ENCODE measurements at places on chromosomes 7 and 10.
A peak's percentile ranks its signal among the peaks of the same experiment; 100 is the strongest.

GRCh38 chr10:9069136-9069535 is 1014.6 kb downstream of the GATA3 start:
- DNase-seq: no peak

- no peak for DNase-seq
Observed at GRCh38 chr7:36658335-36659171, 65.7 kb downstream of the AOAH start.

- DNase-seq: no peak
Observed at GRCh38 chr7:119413314-119413805, 859.6 kb upstream of the KCND2 start.

DNA sequence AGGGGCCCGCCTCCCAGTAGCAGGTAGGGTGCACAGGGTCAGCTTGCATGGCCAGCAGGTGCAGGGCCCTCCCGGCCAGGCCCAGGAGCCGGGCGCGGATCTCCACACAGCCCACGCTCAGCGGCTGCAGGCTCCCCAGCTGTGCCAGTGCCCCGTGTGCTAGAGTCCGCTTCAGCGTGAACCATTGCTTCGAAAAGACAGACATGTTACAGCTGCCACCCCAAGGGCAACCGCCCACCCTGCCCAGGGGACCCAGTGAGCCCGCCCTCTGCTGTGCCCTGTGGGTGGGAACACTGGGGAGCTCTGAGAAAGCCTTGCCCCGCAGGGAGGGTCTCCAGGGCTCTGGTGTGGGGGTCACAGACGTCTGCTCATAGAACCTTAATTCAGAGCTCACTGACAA is 64.3 kb upstream of the NKX6-2 start:
- no peak for DNase-seq

GRCh38 chr7:91894781-91895480 is 14.4 kb upstream of the MTERF1 start:
- no peak for DNase-seq

DNA sequence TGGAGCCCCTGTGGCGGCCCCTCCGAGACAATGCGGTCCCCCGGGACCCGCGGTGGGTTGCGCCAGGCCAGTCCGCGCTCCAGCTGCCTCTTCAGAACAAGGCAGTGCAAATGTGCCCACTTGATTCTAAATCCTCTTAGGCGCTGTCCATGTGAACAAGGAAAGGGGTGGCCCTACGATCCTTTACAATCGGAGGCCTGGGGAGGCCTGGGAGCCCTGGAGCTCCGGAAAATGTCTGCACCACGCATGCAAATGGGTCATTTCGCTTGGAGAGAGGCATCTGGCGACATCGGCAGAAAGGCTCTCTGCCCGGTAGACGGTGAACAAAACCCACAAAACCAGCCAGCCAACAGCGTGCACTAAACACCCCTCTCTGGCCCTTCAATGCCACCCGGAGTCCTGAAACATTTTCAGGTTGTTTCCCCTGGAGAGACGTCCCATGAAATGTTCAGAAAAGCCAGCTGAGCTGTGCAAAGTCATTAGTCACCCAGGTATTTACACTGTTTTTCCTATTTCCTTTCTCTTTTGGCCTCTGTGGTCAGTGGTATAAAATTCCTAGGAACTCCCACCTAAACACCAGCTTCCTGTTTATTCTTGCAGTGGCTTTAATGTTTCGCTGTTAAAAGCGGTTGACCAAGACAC is 102.8 kb upstream of the ZNF438 start:
- no peak for DNase-seq

DNA sequence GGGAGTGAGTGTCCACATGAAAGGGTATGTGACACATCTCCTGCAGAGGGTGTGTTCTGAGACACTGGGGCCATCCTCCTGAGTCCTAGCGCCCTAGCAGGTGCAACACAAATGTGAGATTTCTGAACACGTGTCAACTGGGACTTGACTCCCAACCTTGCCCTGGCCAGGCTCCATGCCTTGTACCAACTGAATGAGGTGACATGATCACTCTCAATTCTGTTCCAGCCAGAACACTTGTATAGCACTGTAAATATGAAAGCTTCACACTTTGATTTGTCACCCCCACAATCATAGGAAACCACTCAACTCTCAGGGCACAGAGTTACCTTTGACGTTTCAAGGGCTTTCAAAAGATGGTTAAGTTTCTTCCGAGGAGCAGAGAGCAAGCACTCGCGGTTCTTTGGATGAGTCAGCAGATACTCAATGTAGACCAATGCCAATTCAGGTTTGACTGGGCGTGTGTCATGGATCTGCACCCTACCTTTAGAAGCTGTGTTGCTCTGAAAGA is 48.6 kb downstream of the NCAPG2 start:
- DNase-seq: no peak

GRCh38 chr10:53469383-53469782 is 696.8 kb upstream of the MBL2 start:
- DNase-seq: no peak

GRCh38 chr7:45980181-45980905 is 59.3 kb upstream of the IGFBP3 start:
- no peak for DNase-seq

DNA sequence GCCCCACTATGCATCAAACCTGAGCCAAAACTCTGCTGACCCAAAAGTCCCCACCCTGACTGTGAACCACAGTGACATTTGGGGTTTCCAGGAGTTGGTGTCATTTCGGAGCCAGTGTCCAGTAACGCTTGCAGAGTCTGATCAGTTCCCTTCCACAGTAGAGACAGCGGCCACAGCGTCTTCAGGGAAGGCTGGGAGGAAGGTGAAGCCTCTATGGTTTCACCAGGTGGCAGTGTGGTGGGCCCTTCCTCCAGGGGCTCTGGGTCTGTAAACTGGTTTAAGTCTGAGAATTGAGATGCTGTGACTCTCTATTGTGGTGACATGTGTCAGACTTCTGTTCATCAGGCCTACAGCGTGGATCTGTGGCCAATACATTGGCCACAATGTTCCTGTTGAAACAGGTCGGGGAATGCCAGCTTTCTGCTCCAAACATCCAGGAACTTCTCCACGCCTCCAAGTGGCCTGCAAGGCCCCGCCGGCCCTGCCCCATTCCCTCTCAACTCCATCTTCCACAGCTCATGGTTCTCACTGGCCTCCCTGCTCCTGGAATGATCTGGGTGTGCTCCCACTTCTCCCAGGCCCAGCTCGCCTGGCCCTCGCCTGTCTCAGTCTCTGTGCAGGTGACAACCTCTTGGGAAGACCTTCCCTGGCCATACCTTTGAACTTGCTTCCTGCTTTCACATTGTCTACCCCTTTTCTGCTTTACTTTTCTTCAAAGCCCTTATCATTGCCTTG is 124.5 kb upstream of the FAM20C start:
- no peak for DNase-seq

GRCh38 chr10:12401466-12401865 is 52.1 kb downstream of the CAMK1D start:
- no peak for DNase-seq

- no peak for DNase-seq
Observed at GRCh38 chr7:151735851-151736402, 141.0 kb downstream of the PRKAG2 start.

GRCh38 chr10:132965411-132966057 is 23.2 kb upstream of the CFAP46 start:
- no peak for DNase-seq

- DNase-seq: no peak
Observed at GRCh38 chr10:22723783-22724182, 9.4 kb upstream of the PIP4K2A start.

DNA sequence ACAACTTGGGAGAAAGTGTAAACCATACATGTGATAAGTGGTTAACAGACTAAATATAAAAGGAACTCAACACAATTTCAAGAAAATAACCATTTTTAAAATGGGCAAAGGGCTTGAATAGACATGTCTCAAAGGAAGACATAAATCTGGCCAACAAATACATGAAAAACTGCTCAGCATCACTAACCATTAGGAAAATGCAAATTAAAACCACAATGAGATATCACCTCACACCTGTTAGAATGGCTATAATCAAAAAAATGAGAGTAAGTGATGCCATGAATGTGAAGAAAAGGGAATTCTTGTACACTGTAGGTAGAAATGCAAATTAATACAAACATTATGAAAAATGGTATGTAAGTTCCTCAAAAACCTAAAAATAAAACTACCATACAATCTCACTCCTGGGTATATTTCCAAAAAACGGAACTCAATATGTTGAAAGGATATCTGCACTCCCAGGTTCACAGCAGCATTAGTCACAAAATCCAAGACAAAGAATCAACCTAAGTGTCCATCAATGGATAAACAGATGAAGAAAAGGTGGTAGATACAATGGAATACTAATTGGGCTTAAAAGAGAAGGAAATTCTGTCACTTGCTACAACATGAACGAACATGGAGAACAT is 5.6 kb downstream of the SNX13 start:
- DNase-seq: no peak

GRCh38 chr10:98135222-98135899 is 904 bp downstream of the R3HCC1L start:
- no peak for DNase-seq

DNA sequence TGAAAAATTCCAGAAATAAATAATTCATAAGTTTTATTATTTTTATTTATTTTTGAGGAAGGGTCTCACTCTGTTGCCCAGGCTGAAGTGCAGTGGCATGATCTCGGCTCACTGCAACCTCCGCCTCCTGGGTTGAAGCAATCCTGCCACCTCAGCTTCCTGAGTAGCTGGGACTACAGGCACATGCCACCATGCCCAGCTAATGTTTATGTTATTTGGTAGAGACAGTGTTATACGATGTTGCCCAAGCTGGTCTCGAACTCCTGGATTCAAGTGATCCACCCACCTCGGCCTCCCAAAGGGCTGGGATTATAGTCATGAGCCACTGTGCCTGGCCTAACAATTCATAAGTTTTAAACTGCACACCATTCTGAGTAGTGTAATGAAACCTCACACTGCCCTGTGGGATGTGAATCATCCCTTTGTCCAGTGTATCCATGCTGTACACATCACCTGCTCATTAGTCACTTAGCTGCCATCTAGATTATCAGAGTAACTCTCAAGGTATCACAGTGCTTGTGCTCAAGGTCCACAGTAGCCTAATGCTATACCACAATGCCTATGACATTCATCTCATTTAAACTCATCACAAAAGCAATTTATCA is 17.9 kb downstream of the RTKN2 start:
- no peak for DNase-seq

DNA sequence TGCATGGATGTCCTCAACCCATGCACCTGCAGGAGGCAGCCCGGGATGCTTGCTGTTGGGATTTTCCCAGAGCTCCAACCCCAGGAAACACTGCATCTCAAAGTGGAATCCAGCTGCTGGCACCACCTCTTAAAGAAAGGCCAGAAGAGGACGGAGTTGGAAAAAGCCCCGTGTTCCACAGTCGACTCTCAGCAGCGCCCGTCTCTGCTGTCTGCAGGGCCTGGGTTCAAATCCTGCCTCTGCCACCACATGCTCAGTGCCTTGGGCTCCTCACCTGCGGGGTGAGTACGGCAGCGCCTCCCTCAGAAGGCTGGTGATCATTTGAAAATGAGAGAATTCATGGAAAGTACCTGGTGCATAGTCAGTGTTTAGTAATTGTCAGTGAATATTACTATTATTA is 65.6 kb upstream of the ZNF716 start:
- DNase-seq: no peak

GRCh38 chr7:30879139-30880124 is 32.2 kb upstream of the AQP1 start:
- DNase-seq: no peak

- DNase-seq: no peak
Observed at GRCh38 chr10:70362328-70362727, 20.1 kb downstream of the LRRC20 start.

GRCh38 chr7:2018569-2019460 is 213.9 kb downstream of the MAD1L1 start:
- no peak for DNase-seq

- DNase-seq: no peak
Observed at GRCh38 chr10:6119962-6120361, 31.1 kb downstream of the RBM17 start.

DNA sequence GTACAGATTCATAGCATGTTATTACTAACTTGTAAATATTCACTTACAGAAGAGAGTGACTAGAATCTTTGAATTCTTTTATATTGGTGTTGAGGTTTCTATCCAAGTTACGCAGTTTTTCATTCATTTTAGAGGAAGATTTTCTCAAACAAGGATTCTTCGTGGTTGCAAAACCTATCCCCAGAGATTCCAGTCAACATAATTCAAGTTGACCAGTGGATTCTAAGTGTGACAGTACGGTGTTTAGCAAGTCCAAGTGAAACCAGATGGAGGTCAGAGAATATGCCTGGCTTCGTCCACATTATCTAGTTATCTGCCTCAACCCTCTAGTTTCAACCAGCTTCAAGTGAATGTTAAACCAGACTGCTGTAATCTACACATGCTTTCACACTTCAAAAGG is 131.9 kb downstream of the SDK1 start:
- DNase-seq: no peak

GRCh38 chr7:88111140-88111743 is 108.6 kb downstream of the SRI start:
- DNase-seq: peak; percentile 54

GRCh38 chr10:130806426-130806825 is 505.1 kb downstream of the TCERG1L start:
- no peak for DNase-seq

DNA sequence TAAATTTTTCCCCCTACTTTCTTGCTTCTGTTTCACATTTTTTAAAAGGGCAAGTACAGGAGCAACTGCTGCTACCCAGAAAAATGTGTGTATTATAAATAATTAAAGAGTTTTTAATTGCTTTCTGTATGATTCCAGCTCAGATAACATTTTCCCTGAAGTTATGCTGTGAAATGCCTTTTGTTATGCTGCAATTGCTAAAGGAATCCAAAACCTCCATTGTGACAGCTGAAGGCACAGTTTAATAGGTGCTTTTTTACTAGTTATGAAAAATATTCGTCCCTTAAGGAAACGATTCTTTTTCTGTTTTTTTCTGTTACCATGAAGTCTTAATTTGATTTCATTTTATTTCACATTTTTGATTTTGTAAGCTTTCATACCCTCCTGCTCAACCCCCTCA is 83.2 kb downstream of the ZNRF2 start:
- DNase-seq: no peak

GRCh38 chr7:142815134-142815533 is 39.7 kb upstream of the EPHB6 start:
- no peak for DNase-seq

DNA sequence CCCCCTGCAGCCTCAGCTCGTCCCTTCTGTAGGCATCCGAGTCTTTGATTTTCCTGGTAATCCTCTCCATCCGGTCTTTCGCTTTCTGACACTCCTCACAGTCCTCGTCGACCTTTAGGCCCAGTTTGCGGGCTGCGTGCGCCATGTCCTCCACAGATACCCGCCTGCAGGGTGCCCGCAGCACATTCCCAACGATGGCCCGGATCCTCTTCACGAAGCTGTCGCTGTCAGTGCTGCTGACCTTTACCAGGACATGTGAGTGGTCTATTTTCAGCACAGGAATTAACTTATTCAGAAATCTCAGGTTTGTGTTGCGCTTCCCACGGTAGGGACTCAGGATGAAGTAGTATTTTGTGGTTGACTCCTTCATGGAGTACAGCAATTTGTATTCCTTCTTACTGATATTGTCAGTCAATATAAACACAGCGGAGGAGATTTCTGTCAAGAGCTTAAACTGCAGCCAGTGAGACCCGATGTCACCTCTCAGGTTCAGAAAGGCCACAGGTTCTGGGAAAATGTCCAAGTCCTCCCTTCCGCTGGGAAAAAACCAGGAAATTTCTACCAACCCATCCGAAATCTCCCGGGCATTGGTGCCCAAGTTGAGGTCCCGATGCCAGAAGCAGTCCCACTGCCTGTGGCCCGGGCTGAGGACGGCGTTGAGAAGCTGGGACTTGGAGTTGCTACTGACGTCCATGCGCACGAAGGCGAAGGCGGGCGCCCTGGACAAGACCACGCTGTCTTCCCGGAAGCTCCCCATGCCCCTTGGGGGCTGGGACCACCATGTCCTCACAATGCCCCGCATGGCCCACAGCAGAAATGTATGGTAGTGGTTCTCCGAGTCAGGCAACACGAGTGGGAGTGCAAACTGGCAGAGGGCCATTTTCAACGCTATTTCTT is 8.9 kb upstream of the MRPS24 start:
- DNase-seq: no peak
